Mesothelial cell of epicardium (in vitro differentiated cells): ENCODE measurements at places on chromosomes 16 and 17.

DNA sequence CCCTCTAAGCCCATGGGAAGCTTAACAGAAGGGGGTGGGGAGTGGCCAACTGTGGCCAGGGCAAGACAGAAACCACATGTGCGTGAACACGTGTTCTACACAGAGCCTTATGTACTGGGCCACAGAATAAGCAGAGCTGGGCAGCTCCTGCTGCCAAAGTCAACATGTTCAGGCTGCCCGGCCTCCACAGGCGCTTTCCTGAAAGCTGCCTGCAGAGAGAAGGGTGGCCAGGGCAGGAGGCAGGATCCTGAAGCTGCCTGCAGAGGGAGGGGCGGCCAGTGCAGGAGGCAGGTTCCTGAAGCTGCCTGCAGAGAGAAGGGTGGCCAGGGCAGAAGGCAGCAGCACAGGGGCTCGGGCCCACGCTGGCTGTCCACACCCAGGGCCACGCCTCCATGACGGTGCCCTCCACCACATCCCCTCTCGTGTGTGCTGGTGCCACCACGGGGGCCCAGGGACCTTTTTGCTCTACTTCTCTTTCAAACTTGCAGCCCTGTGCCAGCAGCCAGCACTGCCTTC lies 79.5 kb downstream of the ANKRD11 start:
- no peak for DNase-seq

GRCh38 chr16:79756571-79756970 lies 156.0 kb upstream of the MAF start:
- no peak for DNase-seq

DNA sequence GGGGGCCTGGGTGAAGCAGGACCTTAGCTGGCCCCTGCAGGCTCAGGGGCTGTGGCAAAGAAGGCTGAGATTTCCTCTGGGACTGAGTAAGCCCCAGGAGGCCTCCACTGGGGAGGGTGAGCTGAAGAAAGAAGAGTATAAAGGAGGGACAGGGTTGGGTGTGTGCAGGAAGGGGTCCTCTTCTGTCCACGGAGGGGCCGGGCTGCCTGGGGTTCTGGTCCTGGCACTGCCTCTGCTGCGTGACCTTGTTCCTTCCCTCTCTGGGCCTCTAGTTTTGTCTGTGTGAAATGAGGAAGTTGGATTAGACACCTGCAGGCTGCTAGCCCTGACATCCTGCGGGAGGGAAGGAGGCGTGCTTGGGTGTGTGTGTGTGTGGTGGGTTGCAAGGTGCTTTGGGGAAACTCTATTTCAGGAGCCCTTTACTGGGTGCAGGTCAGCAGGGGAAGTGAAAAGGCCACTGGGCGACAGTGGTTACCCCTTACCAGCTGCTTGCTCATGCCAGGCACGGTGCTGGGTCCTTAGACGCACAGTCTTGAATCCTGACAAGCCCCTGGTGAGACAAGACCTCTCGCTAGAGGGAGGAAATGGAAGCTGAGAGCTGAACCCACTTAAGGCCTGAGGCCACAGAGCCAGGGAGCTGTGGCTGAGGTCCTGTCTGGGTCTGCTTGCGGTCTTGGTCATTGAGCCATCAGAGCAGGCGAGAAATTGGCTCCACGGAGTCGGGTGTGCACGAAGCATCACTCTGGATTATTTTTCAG lies 60.7 kb downstream of the OR1D5 start:
- no peak for DNase-seq

- DNase-seq = no peak
Measured at GRCh38 chr16:88899901-88900661, 33.6 kb upstream of the PABPN1L start.

DNA sequence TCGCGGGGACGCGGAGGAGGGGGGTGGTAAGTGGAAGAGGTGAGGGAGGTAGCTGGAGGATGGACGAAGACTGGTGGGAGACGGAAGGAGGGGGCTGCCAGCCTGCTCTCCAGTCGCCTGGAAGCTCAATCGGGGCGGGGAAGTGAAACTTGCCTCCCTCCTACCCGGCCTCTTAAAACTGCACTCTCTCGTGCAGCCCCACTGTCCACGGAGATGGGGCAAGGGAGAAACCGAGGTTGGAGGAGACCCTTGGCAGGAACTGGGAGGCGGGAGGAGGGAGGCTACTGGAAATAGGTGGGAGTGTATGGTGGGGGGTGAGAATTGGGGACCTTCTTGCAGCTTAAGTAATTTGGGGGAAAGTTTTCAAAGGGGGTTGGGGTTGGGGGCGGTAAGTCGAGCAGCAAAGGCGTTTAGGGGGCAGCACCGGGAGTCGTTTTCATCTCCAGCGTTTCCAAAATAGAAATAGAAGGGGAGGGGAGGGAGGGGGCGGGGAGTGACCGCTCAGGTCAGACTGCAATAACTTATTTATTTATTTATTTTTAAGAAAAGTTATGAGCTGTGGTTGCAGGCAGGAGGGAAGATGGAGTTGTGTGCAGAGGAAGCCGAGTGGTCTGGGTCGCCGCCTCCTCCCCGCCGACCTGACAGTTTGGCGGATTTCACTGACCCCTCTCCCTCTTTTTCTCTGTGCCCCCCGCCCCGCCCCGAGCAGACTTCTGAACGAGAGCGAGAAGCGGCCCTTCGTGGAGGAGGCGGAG lies 1.4 kb downstream of the SOX9 start:
- no peak for DNase-seq

- DNase-seq = no peak
Measured at GRCh38 chr16:9039210-9039609, 52.2 kb upstream of the HAPSTR1 start.

DNA sequence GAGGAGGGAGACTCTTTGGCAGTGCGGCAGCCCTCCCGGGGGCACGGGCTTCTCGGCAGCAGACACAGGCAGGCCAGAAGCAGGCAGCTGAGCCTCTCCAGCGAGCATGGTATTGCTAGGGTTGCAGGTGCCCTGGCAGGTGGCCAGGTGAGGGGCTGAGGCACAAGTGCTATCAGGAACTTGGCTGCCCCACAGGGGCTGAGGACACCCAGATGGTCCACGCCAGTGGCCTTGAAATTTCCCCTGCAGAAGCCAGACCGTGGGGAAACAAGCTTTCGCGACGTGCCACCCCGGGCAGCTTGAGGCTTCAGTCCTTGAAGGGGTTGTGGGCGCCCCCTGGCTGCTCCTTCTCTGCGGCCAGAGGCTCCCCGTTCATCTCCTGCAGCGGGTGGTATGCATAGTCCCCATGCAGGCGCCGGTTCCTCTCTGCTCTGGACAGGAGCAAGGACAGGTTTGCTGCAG lies 8.5 kb downstream of the NAGPA start:
- DNase-seq = peak; percentile 45

DNA sequence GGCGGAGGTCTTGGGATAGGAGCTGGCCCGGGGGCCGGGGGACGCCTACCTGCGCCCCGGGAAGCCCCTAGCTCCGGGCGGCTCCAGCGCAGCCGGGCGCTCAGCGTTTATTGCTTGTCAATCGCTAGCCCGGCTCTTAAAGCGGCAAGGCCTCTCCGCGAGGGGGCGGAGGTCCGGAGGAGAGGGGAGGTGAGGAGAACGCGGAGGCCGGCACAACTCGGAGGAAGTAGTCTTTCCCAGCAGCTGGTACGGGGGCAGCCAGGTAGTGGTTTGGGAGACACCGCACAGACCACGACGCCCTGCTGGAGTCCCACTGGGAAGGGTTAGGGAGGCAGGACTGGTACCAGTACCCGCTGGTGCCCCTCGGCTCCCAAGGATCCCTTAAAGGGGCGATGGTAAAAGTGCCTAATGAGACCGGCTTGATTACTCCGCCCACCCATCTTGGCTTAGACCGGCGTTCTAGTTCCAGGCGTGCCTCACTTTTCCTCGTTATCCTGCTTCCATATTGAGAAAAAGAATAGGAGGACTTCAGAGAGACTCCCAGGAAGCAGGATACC lies at the start of gene MPP2:
Gene MPP2, minus strand, starts transcription at position 112 of the 557 bp plus-strand sequence. CDS start 3,076 bp downstream, outside the sequence.
- peak; percentile 80 for DNase-seq

GRCh38 chr17:49487183-49487582 lies 7.9 kb upstream of the NGFR start:
- DNase-seq = no peak

- no peak for DNase-seq
Measured at GRCh38 chr16:55010492-55011160, 80.0 kb downstream of the IRX5 start.

- DNase-seq = no peak
Measured at GRCh38 chr16:23182679-23183542, at the start of gene SCNN1G. Gene SCNN1G (plus strand): TSS chr16:23182745. CDS start chr16:23186272, 3,527 bp downstream.

DNA sequence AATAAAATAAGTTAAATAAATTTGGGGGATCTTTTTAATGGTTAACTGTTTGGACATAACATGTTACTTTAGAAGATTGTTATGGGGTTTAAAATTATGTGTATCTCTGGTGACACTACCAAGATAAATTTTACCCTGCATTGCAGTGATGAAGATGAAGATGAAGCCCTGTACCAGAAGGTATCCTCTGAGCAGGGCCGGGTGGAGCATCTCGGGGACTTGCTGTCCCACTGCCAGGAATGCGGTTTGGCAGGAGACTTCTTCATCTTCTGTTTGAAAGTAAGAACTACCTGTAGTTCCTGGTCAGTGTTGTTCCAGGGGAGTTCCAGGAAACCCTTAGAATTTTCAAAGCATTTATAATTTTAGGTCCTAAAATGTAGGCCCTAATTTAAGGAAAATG lies 64.0 kb downstream of the TANGO6 start:
- no peak for DNase-seq

DNA sequence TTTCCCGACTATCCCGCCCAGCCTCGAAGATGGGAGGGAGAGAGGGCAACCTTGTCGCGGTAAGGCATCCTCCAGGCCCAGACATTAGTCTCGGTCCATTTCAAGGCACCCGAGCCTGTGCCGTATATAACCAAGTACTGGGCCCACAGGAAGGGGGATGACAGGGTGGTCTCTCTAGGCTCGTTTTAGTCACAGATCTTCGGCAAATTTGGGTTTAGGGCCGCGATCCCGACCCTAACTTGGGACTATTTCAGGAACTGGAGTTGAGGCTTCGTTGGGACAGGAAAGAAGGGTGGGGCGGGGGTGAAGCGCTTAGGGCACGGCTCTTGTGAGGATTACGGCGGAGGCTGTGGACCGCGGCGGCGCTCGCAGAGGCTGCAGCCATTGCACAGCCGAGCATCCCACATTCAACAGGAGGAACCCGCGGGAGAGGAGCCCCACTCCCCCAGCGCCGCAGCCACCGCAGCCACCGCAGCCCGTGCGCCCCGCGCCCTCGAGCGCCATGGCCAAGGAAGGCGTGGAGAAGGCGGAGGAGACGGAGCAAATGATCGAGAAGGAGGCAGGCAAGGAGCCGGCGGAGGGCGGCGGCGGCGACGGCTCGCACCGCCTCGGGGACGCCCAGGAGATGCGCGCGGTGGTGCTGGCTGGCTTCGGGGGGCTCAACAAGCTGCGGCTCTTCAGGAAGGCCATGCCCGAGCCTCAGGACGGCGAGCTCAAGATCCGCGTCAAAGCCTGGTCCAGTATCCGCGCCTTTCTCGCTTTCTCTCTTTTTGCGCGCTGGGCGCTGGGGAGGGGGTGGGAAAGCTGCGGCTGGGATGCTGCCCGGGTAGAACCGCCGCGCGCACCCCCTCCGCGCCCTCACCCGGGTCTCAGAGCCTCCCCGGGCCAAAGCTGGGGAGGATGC lies at the start of gene VAT1L:
Gene VAT1L, plus strand, starts transcription at position 384 of the 904 bp plus-strand sequence. Its CDS starts 119 bp downstream, at position 503.
- DNase-seq = no peak

DNA sequence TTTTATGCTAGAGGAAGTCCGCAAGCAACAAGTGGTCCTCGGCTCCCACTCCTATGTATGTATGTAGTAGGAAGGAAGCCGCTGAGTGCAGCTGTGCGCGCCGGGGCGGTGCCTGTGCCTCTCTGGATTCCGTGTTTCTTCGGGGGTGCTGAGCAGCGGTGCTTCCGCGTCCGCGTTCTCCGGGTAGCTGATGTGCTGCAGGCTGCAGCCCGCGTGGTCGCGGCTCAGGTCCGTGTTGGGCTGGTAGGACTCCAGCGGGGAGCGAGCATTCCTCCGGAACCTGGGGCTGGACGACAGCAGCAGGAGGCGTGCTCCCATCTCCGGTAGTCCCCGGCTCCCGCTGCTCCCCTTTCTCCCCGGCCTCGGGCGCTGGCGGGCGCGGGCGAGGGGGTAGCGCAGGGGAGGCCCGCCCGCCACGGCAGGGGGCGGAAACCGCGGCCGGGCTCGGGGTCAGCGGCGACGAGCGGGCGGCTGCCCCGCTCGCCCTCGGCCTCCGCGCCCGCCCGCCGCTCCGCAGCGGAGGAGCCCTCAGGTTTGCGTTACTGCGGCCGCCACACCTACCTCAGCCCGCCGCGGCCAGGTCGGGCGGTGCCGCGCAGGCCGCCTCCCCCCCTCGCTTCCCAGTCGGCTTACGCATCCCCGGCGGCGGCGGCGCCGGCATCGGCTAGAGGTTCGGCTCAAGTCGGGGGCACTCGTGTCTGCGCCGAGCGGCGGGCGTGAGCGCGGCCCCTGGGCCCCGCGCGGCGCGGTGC lies 487 bp downstream of the C17orf67 start:
- peak; percentile 38 for DNase-seq

DNA sequence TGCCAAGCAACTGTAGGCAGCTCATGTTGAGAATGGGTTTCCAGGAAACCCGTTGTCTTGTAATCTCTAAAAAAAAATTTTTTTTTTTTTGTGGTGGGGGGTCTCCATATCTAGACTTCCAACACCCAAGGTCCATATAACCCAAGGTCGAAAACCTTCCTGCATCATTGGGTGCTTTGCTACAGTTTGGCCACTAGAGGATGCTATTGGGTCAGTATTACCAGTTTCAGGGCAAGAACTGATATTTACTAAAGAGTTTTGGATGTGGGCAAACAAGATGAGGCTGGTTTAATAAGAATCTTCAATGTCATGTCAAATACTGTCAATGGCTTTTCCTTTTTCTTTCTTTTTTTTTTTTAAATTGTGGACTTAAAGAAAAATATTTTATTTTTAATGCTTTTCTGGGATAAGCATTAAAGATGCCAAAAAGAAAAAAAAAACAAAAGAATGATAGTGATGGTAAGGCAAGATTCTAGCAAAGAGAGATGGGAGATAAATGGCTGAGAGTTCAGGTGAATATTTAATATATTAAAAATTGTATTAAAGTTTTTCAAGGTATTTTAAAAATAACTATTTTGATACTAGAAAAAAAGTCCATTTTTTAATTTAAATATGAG lies 62.2 kb downstream of the DHRS7C start:
- DNase-seq = no peak

- no peak for DNase-seq
Measured at GRCh38 chr17:42193969-42194899, at the start of gene GHDC. Gene GHDC (minus strand): TSS chr17:42194494. CDS start chr17:42193581, 913 bp downstream.

DNA sequence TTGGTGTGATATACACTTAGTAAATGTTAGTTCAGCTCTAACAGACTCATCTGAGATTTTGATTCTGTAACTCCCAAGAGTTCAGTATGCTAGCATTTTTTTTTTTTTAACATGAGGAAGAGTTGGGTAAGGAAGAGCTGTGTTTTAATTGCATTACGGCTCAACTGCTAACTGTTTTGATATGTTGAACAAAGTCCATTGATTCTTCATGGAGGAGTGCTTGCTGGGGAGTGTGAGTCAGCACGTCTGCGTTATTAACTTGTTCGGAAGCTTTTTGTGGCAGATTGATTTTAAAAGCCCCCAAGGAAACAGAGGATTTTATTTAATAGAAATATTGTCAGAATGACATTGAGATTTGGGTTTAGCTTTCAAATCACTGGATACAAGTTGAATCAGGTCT lies 45.8 kb downstream of the PITPNC1 start:
- DNase-seq = no peak

- DNase-seq = no peak
Measured at GRCh38 chr17:64024215-64024654, 3.8 kb upstream of the ICAM2 start.

GRCh38 chr17:65423346-65424140 lies 137.9 kb downstream of the AXIN2 start:
- DNase-seq = no peak
